ENCODE measurements at places on chromosomes 2 and 18.

- DNase-seq = no peak
Measured at GRCh38 chr2:84858937-84859336, 21.9 kb downstream of the TRABD2A start.

- DNase-seq = no peak
Measured at GRCh38 chr2:69089266-69089665, 76.3 kb downstream of the ANTXR1 start.

DNA sequence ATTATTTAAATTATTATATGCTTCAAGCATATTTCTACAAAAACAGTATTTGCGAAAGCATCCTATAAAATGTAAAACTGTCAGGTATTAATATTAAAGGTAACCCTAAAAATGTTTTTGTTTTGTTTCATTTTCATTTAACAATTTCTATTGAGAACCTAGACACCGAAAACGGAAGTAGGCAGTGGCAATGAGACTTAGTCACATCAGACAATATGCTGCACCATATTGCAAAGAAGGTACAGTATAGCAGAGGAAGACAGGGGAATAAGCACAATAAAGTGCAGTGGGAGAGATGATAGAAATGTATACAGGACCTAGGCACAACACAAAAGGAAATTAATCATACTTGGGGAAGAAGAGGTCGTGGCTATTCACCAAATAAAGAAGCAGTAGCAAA, 12.2 kb downstream of the SCN1A start:
- no peak for DNase-seq

DNA sequence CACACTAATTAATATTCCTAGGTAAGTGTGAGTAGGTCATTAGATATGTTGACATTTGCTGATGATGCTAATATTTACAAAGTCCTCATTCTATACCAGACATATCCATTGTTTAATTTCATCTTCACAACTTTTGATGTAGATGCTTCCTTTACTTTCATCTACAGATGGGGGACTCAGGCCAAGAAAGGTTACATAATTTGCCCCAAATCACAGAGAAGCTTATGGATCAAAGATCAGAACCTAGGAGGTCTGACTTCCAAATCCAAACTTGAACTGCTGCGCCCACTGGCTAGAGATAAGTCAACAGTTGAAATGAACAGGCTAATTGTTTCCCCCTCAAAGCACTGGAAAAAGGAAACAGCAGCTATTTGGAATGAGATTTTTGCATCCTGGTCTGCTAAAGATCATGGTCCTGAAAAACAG, 95.6 kb upstream of the TMEM178A start:
- DNase-seq = no peak

GRCh38 chr2:218012284-218012683, 9.5 kb upstream of the TNS1 start:
- DNase-seq = no peak

GRCh38 chr18:65968239-65969004, 217.6 kb downstream of the CDH7 start:
- no peak for DNase-seq

- no peak for DNase-seq
Measured at GRCh38 chr2:54099829-54100585, 15.4 kb upstream of the ACYP2 start.

All from umbilical cord (tissue), 2 donors.